GM04504 (cell line): ENCODE measurements at places on chromosomes 7 and 10.

DNA sequence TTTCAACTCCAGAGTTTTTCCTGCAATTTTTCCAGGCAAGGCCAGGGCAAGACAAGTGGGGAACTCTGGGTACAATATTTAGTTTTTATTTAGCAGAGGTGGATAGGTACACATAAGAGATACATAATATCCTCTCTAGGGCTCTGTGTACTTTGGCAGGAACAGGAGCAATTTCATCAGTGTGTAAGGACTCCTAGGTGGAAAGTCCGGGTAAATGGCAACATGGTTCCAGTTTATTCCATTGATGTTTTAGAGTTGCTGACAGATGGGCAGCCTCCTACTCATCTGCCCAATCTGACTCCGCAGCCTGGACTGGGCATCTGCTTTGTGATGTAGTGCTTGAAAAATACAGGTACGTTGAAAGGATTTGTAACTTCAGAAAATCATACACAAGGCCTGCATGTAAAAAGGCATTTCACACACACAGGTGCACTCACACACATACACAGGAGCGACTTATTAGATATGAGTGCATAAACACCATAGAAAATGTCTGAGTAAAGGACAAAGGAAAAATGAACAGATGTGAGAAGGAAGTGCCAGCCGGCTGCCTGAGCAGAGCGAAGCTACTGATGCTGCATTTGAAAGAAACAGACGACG, 5.7 kb downstream of the PON1 start:
- DNase-seq: no peak

GRCh38 chr7:2007551-2007950, 225.2 kb downstream of the MAD1L1 start:
- DNase-seq: no peak

DNA sequence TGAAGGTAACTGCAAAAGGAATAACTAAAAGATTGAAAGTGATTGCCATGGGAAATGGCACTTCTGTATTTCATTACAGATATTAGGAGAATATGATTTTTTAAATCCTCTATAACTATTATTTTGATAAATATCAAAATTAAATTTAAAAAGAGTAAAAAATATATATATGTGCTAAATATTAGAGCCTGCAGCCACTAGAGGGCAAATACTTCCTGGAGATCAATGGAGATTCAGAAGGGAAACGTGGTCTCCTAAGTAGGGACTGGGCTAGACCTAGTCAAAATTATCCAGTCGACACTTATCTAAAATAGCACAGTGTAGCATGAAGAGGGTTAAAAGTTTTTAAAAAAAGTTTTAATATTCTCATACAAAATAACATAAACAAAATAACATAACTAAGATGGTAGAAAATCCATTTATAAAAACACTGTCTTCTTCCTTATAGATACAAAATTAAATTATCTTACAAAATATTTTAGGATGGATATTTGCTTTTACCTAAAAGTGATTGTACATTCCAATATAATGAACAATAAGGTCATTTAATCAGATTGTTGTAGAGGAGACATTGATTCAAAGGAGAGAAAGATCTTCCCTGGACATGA, 434.3 kb downstream of the MDFIC start:
- no peak for DNase-seq

- peak; percentile 32 for DNase-seq
These were observed 248.9 kb downstream of the COBL start for GRCh38 chr7:51067757-51068156.

GRCh38 chr10:91201213-91201996, 19.1 kb upstream of the PCGF5 start:
- DNase-seq: no peak

DNA sequence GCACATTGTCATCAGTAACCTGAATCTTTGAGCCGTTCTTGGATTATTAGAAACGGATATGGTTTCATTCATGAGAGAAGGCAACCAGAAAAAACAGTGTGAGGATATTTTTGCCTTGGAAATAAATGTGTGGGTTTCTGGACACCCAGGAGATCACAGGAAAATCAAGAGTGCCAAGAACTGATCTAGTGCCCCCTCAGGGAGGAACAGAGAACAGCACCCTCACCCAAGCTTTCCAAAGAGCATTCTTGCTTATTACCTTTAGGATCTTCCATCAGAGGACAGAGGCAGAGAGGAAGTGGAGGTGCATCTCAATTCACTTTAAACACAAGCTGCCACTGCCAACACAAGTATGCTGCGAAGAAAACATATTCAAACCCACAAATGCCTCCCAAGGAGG, 851.5 kb upstream of the COBL start:
- no peak for DNase-seq
